ENCODE measurements at places on chromosomes 1 and 21. TPM values are rescaled to one million over a fixed set of nuclear protein-coding genes. Genes with fewer than 3 reads are reported as not detected.

DNA sequence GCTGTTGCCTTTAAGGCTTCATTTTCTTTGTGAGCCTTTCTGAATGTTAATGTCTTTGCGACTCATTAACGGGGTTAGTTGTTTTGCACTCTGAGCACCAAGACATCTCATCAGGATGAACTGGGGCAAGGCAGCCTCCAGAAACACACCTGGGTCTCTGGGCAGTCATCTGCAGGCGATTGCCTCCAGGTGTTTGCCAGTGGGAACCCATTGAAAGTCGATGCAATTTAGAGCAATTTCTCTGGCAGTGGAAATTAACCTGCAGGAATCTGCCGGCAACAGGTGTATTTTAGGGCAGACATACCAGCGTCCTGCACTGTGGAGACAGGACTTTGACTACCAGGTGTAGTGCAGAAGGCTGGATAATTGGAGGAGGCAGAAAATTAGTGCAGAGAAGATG lies 661.0 kb upstream of the PTBP2 start:
- H3K4me3 ChIP-seq: no peak overlapping the region
- H3K27ac ChIP-seq: no peak overlapping the region
- peaks cover 15% of the 10 kb centered on the region for H3K4me1 ChIP-seq
- no peaks in the 10 kb centered on the region for H3K27me3 ChIP-seq
- H3K36me3 ChIP-seq: no peaks in the 10 kb centered on the region

DNA sequence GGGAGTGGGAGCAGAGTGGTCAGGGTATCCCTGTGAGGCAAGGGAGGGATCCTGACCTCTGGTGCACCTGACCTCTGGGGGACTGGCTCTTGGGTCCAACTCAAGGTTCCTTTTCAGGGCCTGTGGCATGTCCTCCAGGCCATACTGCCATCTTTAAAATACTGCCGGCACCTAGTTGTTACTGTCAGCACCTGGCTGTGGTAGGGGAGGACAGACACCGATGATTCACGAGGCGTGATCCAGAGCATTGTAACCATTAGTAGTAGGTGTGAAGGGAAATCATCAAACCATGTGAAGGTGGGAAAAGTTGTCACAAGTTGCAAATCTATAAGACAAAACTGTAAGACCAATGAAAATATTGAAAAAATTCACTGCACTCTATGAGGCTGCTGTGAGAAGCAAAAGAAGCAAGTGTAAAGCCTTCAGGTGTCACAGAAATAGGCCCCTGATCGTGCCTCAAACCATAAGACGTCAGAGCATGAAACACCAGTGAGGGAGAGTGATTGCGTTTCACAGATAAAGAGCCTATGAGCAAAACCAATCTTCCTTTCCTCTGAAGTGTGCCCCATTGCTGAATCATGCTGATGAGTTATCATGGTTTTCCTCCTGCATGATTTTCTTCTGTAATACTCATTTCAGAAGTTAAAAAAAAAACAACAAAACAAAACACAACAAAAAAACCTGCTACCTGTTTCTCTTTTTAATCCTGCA lies 55.3 kb downstream of the CDC7 start:
- no peak for DNase-seq
- no peaks in the 10 kb centered on the region for H3K27me3 ChIP-seq
- no peaks in the 10 kb centered on the region for H3K36me3 ChIP-seq
- H3K27ac ChIP-seq: no peak overlapping the region
- H3K4me3 ChIP-seq: no peak overlapping the region

GRCh38 chr1:59238333-59238934 lies 58.5 kb upstream of the FGGY start:
- no peak overlapping the region for H3K27ac ChIP-seq
- no peak overlapping the region for H3K4me3 ChIP-seq
- peaks cover 6% of the 10 kb centered on the region for H3K4me1 ChIP-seq
- no peaks in the 10 kb centered on the region for H3K36me3 ChIP-seq

DNA sequence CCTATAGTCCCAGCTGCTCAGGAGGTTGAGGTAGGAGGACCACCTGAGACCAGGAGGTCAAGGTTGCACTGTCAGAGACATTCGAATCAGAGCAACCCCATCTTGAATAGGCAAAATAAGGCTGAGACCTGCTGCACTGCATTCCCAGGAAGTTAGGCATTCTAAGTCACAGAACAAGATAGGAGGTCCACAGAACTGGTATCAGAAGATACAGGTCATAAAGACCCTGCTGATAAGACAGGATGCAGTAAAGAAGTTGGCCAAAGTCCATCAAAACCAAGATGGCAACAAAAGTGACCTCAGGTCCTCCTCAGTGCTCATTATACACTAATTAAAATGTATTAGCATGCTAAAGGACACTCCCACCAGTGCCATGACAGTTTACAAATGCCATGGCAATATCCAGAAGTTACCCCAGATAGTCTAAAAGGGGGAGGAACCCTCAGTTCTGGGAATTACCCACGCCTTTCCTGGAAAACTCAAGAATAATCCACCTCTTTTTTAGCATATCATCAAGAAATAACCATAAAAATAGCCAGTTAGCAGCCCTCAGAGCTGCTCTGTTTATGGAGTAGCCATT lies 65.2 kb upstream of the KLHDC7A start:
- no peak for DNase-seq
- no peak overlapping the region for H3K27ac ChIP-seq
- no peaks in the 10 kb centered on the region for H3K4me1 ChIP-seq
- H3K27me3 ChIP-seq: no peaks in the 10 kb centered on the region
- H3K4me3 ChIP-seq: no peak overlapping the region

The CD2 gene
- not detected for polyA plus RNA-seq
